ENCODE measurements at places on chromosomes 4 and X. TPM values are rescaled to one million over a fixed set of nuclear protein-coding genes. Genes with fewer than 3 reads are reported as not detected.

DNA sequence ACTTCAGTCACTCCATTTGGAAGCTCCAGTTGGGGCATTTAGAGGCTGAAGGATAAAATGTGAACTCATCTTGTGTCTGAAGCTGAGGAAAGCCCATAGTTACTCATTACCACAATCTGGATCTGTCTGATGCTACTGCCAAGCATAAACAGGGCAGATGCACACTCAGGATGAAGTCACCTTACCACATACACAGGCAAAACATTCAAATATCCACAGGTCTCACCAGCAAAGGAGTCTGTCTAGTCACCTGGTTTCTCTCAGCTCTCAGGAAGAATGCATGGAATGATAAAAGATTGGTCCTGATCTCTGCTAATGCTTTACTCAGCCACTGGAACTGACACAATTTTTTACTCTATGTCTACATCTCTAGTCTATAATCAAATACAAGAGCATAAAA is 13.0 kb upstream of the ODAPH start:
- H3K36me3 ChIP-seq: no peaks in the 10 kb centered on the region
- H3K4me1 ChIP-seq: no peaks in the 10 kb centered on the region
- DNase-seq: no peak
- H3K27me3 ChIP-seq: no peaks in the 10 kb centered on the region
- H3K27ac ChIP-seq: no peak overlapping the region
- no peak overlapping the region for H3K4me3 ChIP-seq

DNA sequence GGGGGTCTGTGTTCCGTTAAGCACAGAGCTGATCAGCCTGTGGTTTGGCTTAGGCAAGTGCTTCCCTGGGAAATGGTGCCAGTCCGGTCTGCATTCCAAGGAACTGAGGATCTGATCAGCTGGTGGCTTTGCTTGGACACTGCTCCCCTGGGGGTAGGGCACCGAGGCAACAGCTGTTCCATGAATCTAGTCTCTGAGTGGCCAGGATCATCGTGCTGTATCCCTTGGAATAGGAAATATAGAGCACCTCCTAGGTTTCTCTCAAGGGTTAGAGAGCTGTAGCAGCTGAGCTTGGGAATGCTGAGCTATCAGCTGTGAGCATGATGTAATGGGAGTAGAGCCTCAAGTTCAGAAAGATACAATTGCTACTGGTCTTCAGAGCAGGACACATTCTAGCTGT is 863.9 kb downstream of the RAPGEF2 start:
- DNase-seq: no peak
- H3K4me1 ChIP-seq: no peaks in the 10 kb centered on the region
- H3K4me3 ChIP-seq: no peak overlapping the region
- no peak overlapping the region for H3K27ac ChIP-seq

- H3K4me3 ChIP-seq: no peak overlapping the region
- no peak for DNase-seq
- H3K36me3 ChIP-seq: no peaks in the 10 kb centered on the region
- H3K4me1 ChIP-seq: no peaks in the 10 kb centered on the region
- no peaks in the 10 kb centered on the region for H3K27me3 ChIP-seq
These were observed 96.4 kb upstream of the ZCCHC13 start for GRCh38 chrX:74207539-74207938.

DNA sequence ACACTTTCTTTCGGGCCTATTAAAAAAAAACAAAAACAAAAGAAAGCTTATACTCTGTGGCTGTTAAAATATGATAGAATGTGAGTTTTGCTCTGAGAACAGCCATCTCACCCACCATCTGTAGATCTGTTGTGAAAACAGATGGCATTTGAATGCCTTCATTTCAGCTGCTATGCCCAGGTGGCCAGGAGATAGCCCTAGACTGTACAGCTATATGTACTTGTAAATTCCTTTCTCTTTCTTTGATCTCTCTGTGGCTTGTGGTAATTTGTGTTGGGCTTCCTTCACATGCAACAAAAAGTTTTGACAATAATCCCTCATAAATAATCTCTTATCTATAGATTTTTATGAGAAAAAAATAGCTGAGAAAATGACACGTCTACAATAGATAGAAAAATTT is 38.1 kb downstream of the PNPLA4 start:
- H3K4me1 ChIP-seq: no peaks in the 10 kb centered on the region
- H3K4me3 ChIP-seq: no peak overlapping the region
- peak; percentile 1 for DNase-seq
- no peaks in the 10 kb centered on the region for H3K27me3 ChIP-seq
- H3K36me3 ChIP-seq: no peaks in the 10 kb centered on the region

GRCh38 chr4:40940756-40941155 is 191.0 kb downstream of the NSUN7 start:
- no peaks in the 10 kb centered on the region for H3K27me3 ChIP-seq
- no peak overlapping the region for H3K4me3 ChIP-seq
- H3K27ac ChIP-seq: no peak overlapping the region

DNA sequence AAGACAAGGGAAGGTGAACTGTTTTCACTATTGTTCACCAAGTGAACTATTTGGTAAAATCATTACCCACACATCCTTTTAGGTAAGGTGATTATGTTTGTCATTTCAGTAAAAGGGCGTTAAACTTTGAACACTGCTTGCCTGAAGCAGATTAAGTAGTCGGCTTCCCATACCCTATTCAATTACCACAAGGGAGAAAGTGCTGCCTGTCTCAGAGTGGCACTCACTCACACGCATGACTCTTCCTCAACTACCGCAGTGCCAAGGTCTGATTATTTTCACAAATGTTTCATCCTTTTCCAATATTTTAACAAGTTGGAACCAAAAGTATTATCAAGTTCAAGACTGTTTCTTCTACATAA is 11.0 kb downstream of the VEGFC start:
- H3K36me3 ChIP-seq: no peaks in the 10 kb centered on the region
- no peak overlapping the region for H3K27ac ChIP-seq
- DNase-seq: no peak
- H3K4me1 ChIP-seq: no peaks in the 10 kb centered on the region
- H3K27me3 ChIP-seq: no peaks in the 10 kb centered on the region

DNA sequence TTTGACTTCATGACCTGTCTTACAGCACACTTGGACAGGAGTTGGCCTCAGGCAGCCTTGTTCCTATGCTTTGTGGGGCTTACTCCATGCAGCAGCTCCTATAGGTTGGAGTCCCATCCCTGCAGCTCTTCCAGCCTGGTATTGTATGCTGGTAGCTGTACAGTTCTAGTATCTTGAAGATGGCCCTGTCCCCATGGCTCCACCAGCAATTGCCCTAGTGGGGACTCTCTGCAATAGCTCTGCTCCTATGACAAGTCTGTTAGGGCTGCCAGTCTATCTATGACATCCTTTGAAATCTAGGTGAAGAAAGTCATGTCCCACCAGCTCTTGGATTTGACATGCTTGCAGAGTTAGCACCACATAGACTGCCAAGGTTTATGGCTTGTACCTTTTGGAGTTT is 252.6 kb downstream of the ANTXR2 start:
- no peak overlapping the region for H3K27ac ChIP-seq
- no peaks in the 10 kb centered on the region for H3K4me1 ChIP-seq
- H3K36me3 ChIP-seq: no peaks in the 10 kb centered on the region
- no peak for DNase-seq
- H3K4me3 ChIP-seq: no peak overlapping the region

GRCh38 chrX:80014141-80014940 is at the start of gene TBX22:
TSS of gene TBX22 (plus strand) at chrX:80014753. CDS start at chrX:80022270, 7,517 bp downstream.
- DNase-seq: no peak
- no peak within 1 kb of the TSS for H3K4me3 ChIP-seq
- H3K36me3 ChIP-seq: no peaks in the 10 kb centered on the region
- H3K27me3 ChIP-seq: no peaks in the 10 kb centered on the region
- H3K27ac ChIP-seq: no peak within 1 kb of the TSS

DNA sequence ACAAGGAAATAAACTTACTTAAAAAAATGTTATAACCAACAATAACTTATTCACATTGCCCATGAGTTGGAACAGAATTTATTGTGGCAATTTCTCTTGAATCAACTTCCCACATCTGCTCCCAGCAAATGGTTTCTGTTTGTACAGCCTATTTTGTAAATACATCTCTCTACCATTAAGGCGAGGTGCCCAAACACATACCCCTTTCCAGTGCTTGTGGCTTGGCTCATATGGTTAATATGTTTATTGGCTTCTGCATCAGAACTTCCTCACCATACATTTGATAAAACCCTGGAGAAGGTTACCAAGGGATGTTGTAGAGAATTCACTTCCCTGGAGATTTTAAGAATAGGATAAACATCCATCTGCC is 207.1 kb downstream of the SOWAHB start:
- no peak overlapping the region for H3K27ac ChIP-seq
- DNase-seq: no peak

- no peaks in the 10 kb centered on the region for H3K4me1 ChIP-seq
- no peaks in the 10 kb centered on the region for H3K27me3 ChIP-seq
- no peaks in the 10 kb centered on the region for H3K36me3 ChIP-seq
- H3K4me3 ChIP-seq: no peak overlapping the region
These were observed 85.3 kb upstream of the TLL1 start for GRCh38 chr4:165787516-165788274.

DNA sequence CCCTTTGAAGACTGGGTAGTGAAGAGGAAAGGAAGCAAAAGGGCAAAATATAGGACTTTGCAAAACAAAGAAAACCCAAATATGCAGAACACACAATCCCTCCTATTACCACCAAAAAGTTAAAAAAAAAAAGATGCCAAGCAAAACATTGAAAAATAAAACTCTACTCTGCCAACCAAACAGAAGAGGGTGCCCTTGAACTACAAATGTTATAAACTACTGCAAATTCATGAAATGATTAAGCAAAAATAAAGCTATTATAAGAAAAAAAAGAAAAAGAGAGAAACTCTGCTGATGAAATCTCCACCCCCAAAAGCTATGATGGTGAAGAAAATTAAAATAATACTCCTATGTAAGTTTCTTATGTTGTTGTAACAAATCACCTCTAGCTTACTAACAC is 168.5 kb upstream of the STK26 start:
- no peaks in the 10 kb centered on the region for H3K36me3 ChIP-seq
- no peaks in the 10 kb centered on the region for H3K4me1 ChIP-seq
- no peaks in the 10 kb centered on the region for H3K27me3 ChIP-seq
- no peak overlapping the region for H3K27ac ChIP-seq
- no peak overlapping the region for H3K4me3 ChIP-seq

DNA sequence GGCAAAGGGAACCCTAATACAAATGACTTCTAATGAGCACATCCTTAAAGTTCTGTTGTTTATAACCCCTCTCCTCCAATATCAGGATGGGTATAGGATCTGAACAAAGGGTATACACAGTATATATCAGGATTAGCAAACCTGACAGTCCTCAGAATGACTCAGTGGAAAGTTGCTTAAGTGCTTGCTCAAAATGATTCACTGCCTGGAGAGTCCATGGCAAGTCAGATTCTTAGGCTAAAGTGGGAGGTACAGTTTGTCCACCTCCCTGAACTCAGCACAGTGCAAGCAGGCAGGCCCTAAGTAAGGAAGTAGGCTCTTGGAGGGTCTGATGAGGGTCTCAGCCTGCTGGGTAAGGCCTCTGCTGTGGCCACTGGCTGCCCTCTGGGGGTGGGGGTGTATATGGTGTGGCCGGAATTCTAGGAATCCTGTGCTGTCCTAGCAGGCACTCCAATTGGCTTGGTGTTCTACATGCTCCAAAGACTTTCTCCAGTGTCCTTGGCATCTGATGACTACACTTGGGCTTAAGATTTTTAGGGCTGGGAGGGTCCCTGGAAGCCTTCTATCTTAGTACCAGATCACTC is 54.3 kb downstream of the CHRDL1 start:
- H3K36me3 ChIP-seq: no peaks in the 10 kb centered on the region
- no peaks in the 10 kb centered on the region for H3K27me3 ChIP-seq
- no peaks in the 10 kb centered on the region for H3K4me1 ChIP-seq
- no peak overlapping the region for H3K4me3 ChIP-seq
- no peak for DNase-seq
- H3K27ac ChIP-seq: no peak overlapping the region

GRCh38 chr4:82842593-82842992 is 44.0 kb upstream of the SCD5 start:
- no peaks in the 10 kb centered on the region for H3K4me1 ChIP-seq
- no peaks in the 10 kb centered on the region for H3K27me3 ChIP-seq
- DNase-seq: no peak
- H3K36me3 ChIP-seq: peaks cover 21% of the 10 kb centered on the region
- no peak overlapping the region for H3K4me3 ChIP-seq

- no peak overlapping the region for H3K4me3 ChIP-seq
- no peaks in the 10 kb centered on the region for H3K4me1 ChIP-seq
- H3K27ac ChIP-seq: no peak overlapping the region
- H3K27me3 ChIP-seq: no peaks in the 10 kb centered on the region
- H3K36me3 ChIP-seq: no peaks in the 10 kb centered on the region
- no peak for DNase-seq
These were observed 95.9 kb downstream of the WDFY3 start for GRCh38 chr4:84870398-84871163.

DNA sequence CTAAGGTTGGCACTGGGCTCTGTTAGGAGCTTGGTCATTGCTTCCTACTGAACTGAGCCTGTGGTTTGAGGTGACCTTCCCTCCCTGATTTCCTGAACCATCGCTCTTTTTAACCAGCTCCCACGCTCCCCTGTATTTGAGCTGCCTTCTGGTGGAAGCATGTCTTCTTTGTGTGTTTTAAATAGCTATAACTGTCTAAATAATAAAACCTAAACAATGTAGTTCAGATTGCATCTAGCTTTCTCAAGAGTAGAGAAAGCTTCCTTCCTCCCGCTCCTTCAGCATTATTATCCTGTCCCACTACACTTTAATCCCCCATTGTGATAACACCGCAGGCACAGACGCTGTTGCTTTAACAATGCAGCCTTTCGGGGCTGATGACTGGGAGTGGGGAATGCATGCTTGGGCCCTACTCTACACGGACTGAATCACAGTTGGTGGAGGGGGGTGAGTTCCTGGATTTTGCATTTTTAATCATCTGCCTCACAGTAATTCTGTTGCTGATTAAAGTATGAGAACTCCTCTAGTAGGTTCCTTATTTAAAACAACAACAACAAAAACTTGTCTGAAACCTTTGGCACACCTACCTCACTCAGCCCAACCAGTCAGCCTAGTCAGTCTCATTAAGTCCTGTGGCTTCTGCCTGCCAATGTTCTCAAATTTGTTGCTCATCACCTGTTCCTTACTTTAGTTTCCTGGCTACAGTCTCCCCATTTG is 6.6 kb downstream of the SMS start:
- H3K27me3 ChIP-seq: no peaks in the 10 kb centered on the region
- H3K36me3 ChIP-seq: no peaks in the 10 kb centered on the region
- no peak overlapping the region for H3K27ac ChIP-seq
- no peak overlapping the region for H3K4me3 ChIP-seq

Gene ENPEP
- total RNA-seq: not detected

Gene PTPN13
- 7.8 TPM for total RNA-seq

Gene ZBED1
- 29.9 TPM for total RNA-seq

Gene ASB5
- total RNA-seq: not detected

Gene TMPRSS11D
- not detected for total RNA-seq

Gene ATP10D
- total RNA-seq: 3.1 TPM

Gene NXF2B
- not detected for total RNA-seq

Gene GPM6B
- total RNA-seq: not detected

Gene GNRHR
- not detected for total RNA-seq

Gene SUPT20HL2
- total RNA-seq: not detected

Gene CCDC110
- 0.19 TPM for total RNA-seq

Gene TCEANC
- 14.6 TPM for total RNA-seq

Gene F8A2
- total RNA-seq: not detected

Data from CD4-positive, alpha-beta memory T cell (primary cell).